ENCODE measurements at places on chromosomes 7 and 10.

DNA sequence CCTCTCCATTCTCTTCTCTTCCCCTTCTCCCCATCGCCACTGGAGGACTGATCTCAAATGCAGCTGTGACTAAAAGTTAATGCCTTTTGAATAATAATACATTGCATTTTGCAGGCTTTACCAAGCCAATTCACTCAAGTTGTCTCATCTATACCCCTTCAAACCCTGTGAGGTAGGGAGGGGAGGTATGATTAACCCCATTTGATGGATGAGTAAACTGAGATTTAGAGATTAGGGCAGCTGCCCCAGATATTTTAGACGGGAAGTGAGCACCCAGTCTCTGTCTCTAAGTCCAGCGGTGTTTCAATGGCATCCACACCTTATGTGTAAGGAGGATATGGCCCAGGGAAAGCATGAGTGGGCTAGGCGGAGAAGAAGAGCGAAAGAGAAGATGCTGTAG, 1.1 kb downstream of the CPA5 start:
- DNase-seq, result no peak

DNA sequence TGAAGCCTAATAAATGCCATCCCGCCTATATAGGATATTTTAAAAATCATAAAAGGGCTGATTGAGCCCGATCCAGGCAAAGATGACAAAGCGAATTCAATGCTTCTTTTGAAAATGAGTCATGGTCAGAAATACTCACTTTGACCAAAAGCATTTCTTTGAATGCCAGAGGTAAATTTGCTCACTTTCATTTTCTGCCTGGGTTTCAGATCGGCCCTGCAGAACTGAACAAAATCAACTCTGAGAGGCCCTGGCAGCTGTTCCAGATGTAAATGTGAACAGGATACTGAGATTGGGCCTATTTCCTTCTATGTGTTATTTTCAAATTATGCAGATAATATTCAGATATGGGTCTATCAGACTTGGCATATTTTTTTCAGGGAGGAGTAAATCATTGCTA, 114.8 kb upstream of the ARID5B start:
- DNase-seq, result no peak

GRCh38 chr7:1913466-1914282, 243.6 kb downstream of the ELFN1 start:
- DNase-seq, result no peak

DNA sequence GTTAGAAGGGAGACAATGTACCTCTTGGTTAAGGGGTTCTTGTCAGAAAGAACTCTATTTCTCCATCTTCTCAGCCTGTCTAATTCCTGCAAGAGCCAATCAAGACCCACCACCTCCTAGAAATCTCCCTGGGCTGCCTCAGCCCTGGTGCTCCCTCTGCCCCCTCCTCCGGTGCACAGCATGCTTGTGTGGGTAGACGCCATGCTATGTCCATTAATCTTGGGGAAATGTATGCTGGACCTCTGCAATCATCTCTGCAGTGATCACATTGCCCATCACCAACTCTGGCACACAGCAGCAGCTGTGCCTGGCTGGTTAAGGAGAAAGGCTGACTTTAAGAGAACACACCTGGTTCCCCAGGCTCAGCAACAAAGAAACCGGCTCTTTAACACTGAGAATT, 37.3 kb downstream of the SH3PXD2A start:
- DNase-seq, result no peak

- no peak for DNase-seq
These were observed 11.4 kb downstream of the CLDN3 start for GRCh38 chr7:73758581-73759138.

DNA sequence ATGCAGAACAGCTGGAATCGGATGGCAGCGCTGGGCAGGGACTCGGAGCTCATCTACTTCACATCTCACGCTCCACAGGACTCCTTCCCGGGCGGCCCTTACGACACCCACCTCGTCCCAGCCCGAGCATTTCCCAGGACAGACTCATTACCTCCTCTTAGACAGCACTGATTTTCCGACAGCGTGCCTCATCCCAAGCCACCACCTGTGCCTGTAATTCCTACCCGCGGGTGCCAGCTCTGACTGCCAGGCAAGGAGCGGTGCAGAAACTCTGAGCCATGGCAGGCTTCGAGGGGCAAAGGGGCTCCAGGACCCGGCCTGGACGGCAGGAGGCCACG, 25.6 kb downstream of the GPER1 start:
- DNase-seq, result no peak

GRCh38 chr10:56370217-56371113, 9.4 kb upstream of the ZWINT start:
- no peak for DNase-seq

DNA sequence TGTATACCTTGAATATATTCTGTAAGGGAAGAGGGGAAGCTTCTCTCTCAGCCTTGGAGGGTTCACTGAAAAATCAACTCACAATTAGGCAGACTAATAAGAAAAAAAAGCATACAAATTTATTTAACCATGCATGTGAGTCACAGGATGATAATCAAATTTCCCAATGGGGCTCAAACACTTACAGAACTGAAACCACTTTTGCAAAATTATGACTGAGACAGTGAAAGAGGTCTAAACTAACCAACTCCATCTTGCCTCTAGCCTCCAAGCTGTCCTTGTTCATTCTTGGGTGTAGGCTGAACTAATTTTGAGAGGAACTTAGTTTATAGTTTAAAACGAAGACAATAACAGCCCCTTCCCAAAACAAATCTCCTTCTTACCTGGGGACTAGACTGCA, 618.3 kb upstream of the AUTS2 start:
- no peak for DNase-seq

DNA sequence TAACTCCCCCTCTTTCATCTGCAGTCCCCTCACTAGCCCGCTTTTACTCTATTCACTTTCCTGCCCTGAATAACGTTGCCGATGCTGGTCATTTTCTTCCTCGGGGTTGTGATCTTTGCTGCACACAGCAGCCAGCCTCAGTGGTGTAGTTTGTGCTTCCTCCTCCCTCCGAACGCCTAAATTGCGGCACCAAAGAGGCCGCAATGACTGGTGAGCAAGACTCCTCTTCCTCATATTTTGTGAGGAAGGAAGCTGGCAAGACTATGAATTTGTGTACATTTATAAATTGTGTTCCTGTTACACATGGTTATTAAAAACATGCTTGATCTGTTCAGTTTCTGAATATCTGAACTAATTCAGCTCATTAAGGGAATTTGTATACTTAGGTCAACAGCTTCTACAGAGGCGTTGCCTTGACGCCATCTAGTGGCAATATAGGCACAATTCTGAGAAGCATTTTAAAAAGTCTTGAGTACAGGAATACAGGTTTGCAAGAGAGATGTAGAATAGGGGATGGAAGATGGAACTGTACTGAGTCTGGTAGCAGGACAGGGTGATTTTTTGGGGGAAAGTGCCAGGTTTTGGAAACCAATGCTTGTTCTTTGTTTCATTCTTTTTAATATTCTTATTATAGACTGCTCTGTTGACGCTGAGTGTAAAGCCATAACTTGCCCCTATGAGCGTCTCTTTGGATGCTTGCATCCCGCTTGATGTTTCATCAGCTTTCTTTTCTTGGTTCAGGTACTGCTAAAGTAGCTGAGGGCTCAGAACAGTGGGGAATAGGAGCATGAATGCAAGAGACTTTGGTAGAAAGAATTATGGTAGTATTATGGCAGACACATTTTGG, 4.1 kb upstream of the TAS2R5 start:
- DNase-seq, result peak; percentile 61

DNA sequence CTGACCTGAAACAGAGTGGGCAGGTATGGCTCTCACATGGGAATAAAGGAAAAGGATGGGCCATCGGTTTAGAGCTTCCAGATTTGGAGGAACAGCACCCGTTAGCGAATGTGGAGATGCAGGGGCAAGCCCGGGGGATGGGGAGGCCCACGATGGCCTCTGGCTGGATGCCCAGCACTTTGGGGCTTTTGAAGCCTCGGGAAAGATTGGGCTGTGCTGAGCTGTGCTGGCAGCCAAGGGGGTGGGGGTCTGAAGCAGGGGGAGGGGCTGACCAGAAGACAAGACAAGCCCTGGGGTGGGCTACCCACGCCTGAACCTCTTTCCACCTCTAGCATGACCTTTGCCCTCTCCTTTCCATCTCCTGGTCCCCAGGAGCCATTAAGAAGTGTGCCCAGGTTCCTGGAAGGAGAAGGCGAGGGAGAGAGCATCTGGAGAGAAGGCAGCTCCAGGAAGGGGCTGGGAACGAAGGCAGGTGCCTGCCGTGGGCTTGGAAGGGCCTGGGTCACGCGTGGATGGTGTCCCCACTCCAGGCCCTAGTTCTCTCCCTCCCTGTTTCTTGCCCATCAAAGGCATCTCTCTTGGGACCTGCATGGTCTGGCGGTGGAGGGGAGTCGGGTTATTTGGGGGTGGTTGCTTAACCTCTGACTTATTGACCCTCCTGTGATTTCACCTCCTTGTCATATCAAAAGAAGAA, 39.7 kb downstream of the JAKMIP3 start:
- DNase-seq, result no peak

GRCh38 chr10:72322280-72323058, 32.2 kb downstream of the DNAJB12 start:
- DNase-seq, result peak; percentile 57

- DNase-seq, result no peak
These were observed 20.1 kb upstream of the CYP3A7 start for GRCh38 chr7:99755085-99755484.

- DNase-seq, result no peak
These were observed 1.7 kb downstream of the LRRC4 start for GRCh38 chr7:128029405-128029995.

DNA sequence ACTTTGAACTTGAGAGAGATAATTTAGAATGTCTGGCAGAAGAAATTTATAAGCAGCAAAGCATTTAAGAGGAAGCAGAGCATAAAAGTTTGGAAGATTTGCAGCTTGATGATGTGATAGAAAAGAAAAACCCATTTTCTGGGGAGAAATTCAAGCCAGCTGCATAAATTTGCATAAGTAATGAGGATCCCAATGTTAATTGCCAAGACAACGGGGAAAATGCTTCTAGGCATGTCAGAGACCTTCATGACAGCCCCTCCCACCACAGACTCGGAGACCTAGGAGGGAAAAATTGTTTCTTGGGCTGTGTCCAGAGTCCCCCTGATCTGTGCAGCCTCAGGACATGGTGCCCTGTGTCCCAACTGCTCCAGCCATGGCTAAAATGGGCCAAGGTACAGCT, 263.6 kb upstream of the POT1 start:
- no peak for DNase-seq

DNA sequence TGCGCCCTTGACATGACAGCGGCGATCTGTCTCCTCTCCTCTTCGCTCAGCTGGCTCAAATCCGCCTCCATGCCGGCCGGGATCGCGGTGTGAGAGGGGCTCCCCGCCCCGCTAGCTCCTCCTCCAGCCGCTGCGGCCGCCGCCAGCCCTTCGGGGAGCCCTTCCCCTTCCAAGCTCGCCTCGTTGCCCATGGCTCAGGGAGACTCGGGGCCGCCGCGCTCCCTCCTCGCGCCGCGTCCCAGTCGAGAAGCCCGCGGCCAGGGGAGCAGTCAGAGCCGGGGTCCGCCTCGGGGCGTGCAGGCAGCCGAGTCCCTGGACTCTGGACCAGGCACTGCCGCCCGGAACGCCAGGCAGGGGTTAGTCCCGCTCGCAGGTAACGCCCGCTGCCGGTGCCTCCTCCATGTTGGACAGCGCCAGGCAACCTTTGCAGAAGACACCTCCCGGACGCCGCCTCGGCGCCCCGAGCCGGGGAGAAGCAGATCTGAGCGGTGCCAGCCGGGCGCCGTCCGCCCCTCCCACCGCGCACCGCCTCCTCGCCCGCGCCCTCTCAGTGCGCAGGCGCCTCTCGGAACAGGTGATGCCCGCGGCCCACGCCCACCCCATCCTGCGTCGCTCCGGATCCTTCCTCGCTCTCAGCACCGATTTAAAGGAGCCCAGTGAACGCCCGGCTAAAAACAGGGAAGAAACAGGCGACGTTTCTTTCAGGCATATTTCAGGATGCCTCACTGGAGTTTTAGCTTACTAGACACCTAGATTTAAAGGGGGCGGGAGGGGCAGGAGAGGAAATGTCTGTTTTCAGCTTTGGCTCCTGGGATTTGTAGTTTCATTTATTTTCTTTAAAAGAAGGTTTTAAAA, at the start of gene PCLO:
TSS of gene PCLO (minus strand) at position 483 of the 855 bp plus-strand sequence. CDS start at position 191, 292 bp downstream.
- peak; percentile 21 for DNase-seq
